ENCODE measurements at places on chromosomes 16 and 17.

DNA sequence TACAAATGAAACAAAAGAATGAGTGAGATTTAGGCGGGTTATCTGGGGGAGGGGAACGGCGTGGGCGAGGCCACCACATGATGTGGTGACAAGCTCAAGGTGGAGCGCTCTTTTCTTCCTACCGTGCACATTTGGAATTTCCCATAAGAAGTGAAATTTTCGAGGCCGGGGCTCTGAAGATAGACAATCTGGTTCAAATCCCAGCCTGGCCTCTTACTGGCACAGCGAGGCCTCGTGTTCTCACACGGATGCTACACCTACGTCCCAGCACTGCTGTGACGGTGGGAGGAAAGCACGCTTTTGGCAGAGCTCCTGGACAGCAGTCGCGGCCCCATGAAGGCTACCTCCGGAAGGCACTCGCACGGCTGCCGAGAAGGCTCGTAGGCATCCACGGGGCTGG lies 25.2 kb downstream of the ZDHHC7 start:
- peak; percentile 39 for DNase-seq

DNA sequence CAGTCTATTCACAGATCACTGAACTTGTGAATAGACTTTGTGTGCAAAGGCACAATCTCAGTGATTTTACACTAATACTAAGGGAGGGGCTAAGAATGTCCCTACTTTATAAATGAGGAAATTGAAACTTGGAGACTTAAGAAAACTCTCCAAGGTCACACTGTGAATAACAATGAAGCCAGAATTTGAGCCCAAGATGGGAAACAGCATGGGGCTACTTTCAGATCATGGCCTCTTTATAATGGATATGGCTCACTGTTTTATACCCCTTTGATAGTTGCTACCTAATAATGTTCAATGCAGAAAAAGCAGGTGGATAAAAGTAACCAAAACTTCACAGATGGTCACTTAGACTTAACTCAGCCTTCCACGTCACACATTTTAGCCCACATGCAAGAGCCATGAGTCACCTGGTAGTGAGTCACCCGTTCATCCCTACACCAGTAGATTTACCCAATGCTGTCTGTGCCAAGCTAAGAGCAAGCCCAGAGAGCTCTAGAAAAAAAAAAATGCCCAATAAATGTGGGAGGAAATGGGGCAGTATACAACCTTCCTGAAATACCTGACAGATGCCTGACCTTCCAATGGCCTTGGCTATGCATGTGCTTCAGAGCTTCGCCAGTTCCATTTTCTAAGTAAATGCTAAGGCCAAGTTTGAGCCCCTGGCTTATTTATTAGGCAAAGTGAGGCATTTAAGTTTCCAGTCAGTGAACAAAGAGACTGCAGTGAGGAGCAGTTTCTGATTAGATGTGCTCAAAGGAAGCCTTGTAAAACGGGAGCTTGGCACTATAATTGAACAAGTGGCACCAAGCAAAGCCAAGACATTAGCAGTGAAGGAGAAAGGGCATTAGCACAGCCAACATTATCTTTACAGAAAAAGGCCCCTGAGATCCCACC lies 219.7 kb downstream of the TMEM114 start:
- DNase-seq, result no peak

- peak; percentile 67 for DNase-seq
These were observed 156.9 kb upstream of the CIBAR2 start for GRCh38 chr16:85269165-85269564.

- DNase-seq, result no peak
These were observed 11.8 kb downstream of the DNAJA2 start for GRCh38 chr16:46961373-46962353.

- DNase-seq, result no peak
These were observed 647.0 kb downstream of the MAF start for GRCh38 chr16:78953526-78953925.

- no peak for DNase-seq
These were observed 2.7 kb downstream of the TNFAIP1 start for GRCh38 chr17:28338056-28338768.

GRCh38 chr16:46845952-46846351 lies 15.0 kb upstream of the C16orf87 start:
- no peak for DNase-seq

GRCh38 chr16:58537124-58537906 lies 22.0 kb downstream of the SETD6 start:
- no peak for DNase-seq

GRCh38 chr17:58083491-58084316 lies 485 bp downstream of the DYNLL2 start:
- DNase-seq, result peak; percentile 58

GRCh38 chr16:72424757-72425156 lies 252.8 kb upstream of the PMFBP1 start:
- peak; percentile 63 for DNase-seq

- no peak for DNase-seq
These were observed 19.7 kb upstream of the SLC4A1 start for GRCh38 chr17:44287651-44288050.

DNA sequence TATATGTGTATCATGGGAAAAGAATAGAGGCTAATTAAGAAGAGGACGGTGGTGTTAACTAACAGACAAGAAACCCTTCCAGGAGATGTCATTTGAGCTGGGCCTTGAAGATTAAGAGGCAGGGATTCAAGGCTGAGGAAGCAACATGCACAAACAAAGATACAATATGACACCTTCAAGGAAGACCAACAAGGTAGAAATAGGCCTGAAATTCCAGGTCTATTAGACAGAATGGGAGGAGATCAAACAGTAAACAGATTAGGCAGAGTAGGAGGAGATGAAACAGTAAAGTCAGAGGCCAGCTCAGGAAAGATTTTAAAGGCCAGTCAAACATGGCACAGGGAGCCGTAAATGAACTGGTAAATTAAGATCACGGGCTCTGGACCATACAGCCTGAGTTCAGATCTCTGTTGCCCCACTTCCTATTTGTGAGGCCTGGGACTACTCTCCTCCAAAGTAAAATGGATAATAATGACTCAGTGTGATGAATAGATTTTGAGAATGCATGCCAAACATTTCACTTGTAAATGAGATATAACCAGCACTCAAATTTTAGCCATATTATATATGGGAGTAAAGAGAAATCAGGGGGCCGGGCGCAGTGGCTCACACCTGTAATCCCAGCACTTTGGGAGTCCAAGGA lies 38.9 kb downstream of the USP31 start:
- DNase-seq, result no peak

DNA sequence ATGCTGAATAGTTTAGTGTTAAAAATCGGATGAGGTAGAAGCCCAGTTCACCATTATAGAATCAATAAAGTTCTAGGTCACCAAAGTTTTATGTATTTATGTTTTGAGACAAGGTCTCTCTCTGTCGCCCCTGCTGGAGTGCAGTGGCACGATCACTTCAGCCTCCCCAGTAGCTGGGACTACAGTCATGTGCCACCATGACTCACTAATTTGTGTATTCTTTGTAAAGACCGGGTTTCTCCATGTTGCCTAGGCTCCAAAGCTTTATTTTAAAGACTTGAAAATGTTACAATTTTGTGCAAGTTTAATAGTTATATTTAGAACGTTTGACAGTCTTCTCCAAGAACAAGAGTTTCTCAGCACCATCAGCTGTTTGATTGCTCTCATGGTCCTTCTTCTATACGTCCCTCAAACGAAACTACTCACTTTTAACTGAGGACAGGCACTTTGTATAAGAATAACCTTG lies 32.1 kb downstream of the NDE1 start:
- peak; percentile 62 for DNase-seq
